ENCODE measurements at places on chromosomes 7 and 10. TPM values are rescaled to one million over a fixed set of nuclear protein-coding genes. Genes with fewer than 3 reads are reported as not detected.

- H3K4me3 ChIP-seq = no peak overlapping the region
- no peaks in the 10 kb centered on the region for H3K4me1 ChIP-seq
- no peak overlapping the region for H3K27ac ChIP-seq
Measured at GRCh38 chr10:75496191-75496567, 64.8 kb downstream of the LRMDA start.

GRCh38 chr10:24465891-24466818 is 257.2 kb downstream of the KIAA1217 start:
- peaks cover 5% of the 10 kb centered on the region for H3K4me1 ChIP-seq
- no peak overlapping the region for H3K4me3 ChIP-seq
- no peaks in the 10 kb centered on the region for H3K36me3 ChIP-seq
- H3K27ac ChIP-seq = no peak overlapping the region

DNA sequence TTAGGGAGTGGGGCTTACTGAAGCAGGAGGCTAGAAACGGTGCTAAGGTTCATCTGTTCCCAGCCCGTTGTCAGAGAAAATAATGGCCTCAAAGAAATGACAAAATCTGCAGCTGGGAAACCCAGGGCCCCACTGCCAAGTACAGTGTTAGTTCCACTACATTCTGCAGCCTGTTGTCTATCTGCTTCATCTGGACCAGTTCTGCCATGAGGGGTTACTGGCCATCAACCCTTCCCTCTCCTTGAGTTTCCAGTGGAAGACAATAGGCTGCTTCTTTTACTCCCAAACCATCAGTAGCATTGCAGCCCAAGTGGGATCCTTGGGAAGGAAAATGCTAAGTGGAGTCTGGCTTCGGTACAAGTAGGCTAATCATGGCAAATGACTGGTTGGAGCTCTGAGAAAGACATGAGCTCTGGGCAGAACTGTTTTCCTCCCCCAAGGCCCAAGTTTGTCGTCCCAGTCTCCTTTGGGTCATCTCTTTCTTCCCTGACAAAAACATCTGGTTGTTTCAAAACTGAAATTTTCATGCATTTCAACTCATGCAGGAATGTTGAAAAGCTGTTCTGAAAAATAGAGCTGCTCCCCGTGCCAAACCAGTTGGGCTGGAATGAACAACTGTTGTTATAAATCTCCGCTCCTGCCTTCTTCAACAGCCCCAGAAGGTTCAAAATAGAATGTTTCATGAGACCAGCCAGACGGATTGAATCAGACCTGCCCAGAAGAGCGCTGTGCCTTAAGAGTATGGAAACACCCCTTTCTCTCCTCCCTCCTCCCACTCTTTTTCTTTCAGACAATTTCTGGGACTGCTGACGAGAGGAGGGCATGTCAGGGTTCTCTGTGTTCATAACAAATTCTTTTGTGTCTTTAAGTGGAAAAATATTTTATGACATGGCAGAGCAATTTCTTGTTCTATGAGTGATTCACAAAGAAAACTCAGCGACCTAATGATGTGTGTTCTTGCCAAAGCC is 116.6 kb downstream of the RAB18 start:
- no peaks in the 10 kb centered on the region for H3K36me3 ChIP-seq
- no peaks in the 10 kb centered on the region for H3K27me3 ChIP-seq
- H3K27ac ChIP-seq = no peak overlapping the region
- no peak for DNase-seq
- H3K4me1 ChIP-seq = peaks cover 14% of the 10 kb centered on the region
- H3K4me3 ChIP-seq = no peak overlapping the region

EPDR1 gene
- 13.8 TPM for total RNA-seq

DNA sequence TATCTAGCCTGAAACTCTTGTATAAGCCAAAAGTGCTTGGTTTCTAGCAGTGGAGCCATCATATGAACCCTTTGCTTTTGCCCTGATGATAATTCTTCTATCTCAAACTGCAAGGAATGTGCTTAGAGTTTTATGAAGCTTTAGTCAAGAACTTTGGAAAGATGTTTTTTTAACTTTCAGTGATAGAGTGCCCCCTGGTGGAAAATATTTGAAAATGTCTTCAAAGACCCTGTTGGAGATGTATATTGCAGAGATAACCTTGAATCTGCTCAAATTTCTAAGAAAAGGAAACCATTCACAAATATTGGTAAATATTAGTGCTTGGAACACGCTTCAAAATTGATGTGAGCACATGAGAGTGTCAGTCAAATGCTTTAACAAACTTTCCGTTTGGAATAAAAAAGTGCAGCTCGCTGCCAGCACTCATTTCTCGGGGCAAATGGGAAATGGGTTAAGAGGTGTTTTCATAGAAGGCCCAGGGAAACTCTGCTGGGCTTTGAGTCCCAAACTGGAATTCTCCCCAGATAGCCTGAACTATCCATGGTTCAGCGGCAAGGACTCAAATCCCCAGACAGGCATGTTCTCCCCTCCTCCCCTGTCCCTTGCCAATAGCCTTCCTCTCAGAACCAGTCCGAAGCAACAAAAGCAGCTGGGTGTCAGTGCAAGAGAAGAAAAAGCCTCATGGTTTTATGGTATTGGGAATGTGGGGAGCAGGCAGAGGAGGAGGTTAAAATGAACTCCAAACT is 129.3 kb downstream of the MYOF start:
- H3K27me3 ChIP-seq = no peaks in the 10 kb centered on the region
- no peaks in the 10 kb centered on the region for H3K36me3 ChIP-seq
- H3K4me3 ChIP-seq = no peak overlapping the region
- no peak overlapping the region for H3K27ac ChIP-seq

- no peak overlapping the region for H3K27ac ChIP-seq
- H3K4me1 ChIP-seq = no peaks in the 10 kb centered on the region
- no peaks in the 10 kb centered on the region for H3K36me3 ChIP-seq
- no peaks in the 10 kb centered on the region for H3K27me3 ChIP-seq
- H3K4me3 ChIP-seq = no peak overlapping the region
Measured at GRCh38 chr10:33965795-33966581, 631.5 kb upstream of the NRP1 start.

NRP1 gene
- total RNA-seq = 3.5 TPM

GRCh38 chr10:24826009-24826408 is 102.3 kb upstream of the ARHGAP21 start:
- no peaks in the 10 kb centered on the region for H3K36me3 ChIP-seq
- no peaks in the 10 kb centered on the region for H3K27me3 ChIP-seq
- no peak overlapping the region for H3K4me3 ChIP-seq

DNA sequence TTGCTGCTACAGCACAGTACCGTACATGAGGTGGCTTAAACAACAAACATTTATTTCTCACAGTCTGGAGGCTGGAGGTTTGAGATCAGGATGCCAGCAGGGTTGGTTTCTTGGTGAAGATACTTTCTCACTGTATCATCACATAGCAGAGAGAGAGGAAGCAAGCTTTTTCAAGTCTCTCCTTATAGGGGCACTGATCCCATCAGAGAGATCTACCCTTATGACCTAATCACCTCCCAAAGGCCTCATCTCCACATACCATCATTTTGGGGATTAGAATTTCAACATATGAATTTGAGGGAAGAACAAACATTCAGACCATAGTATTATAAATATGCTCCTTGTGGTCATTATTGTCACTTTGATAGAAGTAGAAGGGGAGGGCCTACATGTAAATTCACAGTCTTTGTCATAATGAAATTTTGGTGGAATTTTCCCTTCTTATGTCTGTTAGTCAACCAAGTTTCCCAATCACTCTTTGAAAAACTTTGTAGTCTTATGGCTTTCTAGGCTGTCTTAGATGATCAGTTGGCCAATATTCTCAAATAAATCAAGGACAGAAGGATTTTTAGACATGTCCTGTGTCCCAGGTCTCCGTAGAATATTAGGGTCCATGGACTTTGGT is 606.2 kb downstream of the LRMDA start:
- no peaks in the 10 kb centered on the region for H3K27me3 ChIP-seq
- no peaks in the 10 kb centered on the region for H3K36me3 ChIP-seq
- H3K27ac ChIP-seq = no peak overlapping the region
- H3K4me1 ChIP-seq = peaks cover 4% of the 10 kb centered on the region
- DNase-seq = no peak

DNA sequence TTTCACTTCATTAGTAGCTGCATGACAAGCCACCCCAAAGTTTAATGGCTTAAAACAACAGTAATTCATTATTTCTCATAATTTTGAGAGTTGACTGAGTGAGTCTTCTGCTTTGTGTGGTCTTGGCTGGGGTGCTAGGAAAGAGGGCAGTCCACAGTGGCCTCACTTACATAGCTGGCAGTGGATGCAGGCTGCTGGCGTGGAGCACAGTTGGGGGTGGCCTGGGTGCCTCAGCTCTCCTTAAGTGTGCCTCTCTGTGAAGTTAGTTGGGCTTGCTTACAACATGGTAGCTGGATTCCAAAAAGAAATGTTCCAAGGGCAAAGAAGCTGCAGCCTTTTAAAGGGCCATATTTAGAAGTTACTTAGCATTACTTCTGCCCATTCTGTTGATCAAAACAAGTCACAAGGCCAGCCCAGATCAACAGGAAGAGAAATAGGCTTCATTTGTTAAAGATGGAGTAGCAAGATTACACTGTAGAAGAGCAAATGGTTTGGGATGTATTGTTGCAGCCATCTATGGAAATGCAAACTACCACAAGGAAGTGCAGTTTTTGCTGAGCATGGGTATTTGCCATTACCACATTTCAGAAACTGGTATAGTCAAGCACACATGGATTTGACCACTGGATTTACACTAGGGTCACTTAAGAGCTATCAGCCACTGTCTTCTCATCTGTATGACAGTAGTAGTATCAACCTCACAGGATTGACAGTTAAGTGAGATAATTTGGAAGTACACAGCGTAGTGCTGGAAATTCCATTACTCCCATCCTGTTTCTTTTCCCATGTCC is 33.6 kb downstream of the ZEB1 start:
- no peak overlapping the region for H3K27ac ChIP-seq
- H3K27me3 ChIP-seq = no peaks in the 10 kb centered on the region
- no peak overlapping the region for H3K4me3 ChIP-seq
- H3K4me1 ChIP-seq = peaks cover 7% of the 10 kb centered on the region

DNA sequence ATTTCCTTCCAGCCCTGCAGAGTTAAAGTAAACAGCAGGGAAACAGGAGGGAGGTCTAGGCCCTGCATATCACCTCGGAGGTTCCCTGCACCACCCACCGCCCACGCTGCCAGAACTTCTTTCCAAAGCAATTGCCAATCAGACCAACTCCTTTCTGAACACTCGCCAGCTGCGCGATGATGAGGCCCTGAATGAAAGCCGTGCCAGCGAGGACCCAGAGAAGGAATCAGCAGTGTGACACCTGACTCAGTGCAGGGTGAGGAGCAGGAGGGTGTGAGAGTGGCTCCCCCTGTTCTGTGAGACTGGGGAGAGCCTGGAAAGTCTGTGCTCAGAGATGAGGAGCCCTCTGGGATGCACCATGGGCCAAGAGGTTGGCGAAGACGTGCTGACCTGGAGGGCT is 3.3 kb upstream of the TCERG1L start:
- DNase-seq = no peak
- H3K27me3 ChIP-seq = peaks cover 7% of the 10 kb centered on the region
- no peak overlapping the region for H3K27ac ChIP-seq
- H3K4me1 ChIP-seq = peaks cover 3% of the 10 kb centered on the region
- no peaks in the 10 kb centered on the region for H3K36me3 ChIP-seq

GRCh38 chr7:157465891-157466866 is 129.4 kb downstream of the DNAJB6 start:
- no peak overlapping the region for H3K4me3 ChIP-seq
- no peak for DNase-seq
- no peak overlapping the region for H3K27ac ChIP-seq
- H3K36me3 ChIP-seq = no peaks in the 10 kb centered on the region
- no peaks in the 10 kb centered on the region for H3K27me3 ChIP-seq

SPDYE2 gene
- total RNA-seq = not detected

DNA sequence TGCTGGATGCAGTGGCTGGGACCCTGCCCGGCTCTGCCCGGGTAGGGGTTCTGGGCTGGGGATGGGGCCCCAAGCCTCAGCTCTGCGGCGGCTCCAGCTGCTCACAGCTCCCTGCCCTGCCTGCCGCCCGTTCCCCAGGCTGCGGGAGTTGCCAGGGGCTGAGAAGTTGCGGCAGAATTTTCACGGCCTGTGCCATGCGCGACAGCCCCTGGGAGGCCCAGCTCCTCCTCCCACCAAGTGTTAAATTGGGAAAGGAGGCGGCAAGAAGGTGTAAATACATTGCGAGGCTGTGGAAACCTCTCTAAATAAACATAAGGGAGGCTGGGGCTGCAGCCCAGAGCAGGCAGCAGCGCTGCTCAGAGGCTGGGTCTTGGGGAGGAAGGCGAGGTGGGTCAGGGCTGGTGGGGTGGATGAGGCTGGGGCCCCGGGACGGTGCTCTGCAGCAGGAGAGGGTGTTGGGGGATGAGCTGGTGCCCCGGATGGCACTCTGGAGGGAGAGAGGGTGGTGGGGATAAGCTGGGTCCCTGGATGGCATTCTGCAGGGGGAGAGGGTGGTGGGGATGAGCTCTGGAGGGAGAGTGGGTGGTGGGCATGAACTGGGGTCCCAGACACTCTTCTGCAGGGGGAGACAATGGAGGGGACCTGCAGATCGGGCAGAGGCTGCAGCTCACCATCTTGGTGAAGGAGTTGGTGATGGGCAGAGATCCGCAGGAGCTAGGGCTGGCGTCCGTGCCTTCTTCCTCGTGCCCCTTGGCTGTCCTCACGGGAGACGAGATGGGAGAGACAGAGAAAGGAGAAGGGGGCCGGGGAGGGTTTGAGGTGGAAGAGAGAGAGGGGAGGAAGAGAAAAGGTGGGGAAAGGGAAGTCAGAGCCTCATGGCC is 85.5 kb upstream of the GNA12 start:
- no peak overlapping the region for H3K27ac ChIP-seq
- H3K4me3 ChIP-seq = no peak overlapping the region
- H3K27me3 ChIP-seq = no peaks in the 10 kb centered on the region
- no peak for DNase-seq
- H3K4me1 ChIP-seq = no peaks in the 10 kb centered on the region

- H3K4me3 ChIP-seq = no peak overlapping the region
- no peaks in the 10 kb centered on the region for H3K36me3 ChIP-seq
- H3K4me1 ChIP-seq = 0 out of 2 replicates have a peak, but pooled peaks cover 7% of the 10 kb centered on the region
- no peaks in the 10 kb centered on the region for H3K27me3 ChIP-seq
- no peak overlapping the region for H3K27ac ChIP-seq
- no peak for DNase-seq
Measured at GRCh38 chr10:103995134-103995533, 28.2 kb downstream of the SLK start.

GRCh38 chr7:104857458-104858425 is 156.3 kb upstream of the KMT2E start:
- no peak for DNase-seq
- peaks cover 5% of the 10 kb centered on the region for H3K27me3 ChIP-seq
- H3K4me3 ChIP-seq = no peak overlapping the region
- H3K4me1 ChIP-seq = no peaks in the 10 kb centered on the region

- no peaks in the 10 kb centered on the region for H3K36me3 ChIP-seq
- no peaks in the 10 kb centered on the region for H3K4me1 ChIP-seq
- H3K4me3 ChIP-seq = no peak overlapping the region
- H3K27me3 ChIP-seq = peaks cover 100% of the 10 kb centered on the region
Measured at GRCh38 chr7:150727381-150727780, 9.8 kb upstream of the GIMAP5 start.
